Lung (tissue), 17 donors: ENCODE measurements at places on chromosomes 12 and 14. TPM values are rescaled to one million over a fixed set of nuclear protein-coding genes. Genes with fewer than 3 reads are reported as not detected.

GRCh38 chr14:59155886-59156285, 32.6 kb upstream of the DAAM1 start:
- peak; percentile 20 for DNase-seq

DNA sequence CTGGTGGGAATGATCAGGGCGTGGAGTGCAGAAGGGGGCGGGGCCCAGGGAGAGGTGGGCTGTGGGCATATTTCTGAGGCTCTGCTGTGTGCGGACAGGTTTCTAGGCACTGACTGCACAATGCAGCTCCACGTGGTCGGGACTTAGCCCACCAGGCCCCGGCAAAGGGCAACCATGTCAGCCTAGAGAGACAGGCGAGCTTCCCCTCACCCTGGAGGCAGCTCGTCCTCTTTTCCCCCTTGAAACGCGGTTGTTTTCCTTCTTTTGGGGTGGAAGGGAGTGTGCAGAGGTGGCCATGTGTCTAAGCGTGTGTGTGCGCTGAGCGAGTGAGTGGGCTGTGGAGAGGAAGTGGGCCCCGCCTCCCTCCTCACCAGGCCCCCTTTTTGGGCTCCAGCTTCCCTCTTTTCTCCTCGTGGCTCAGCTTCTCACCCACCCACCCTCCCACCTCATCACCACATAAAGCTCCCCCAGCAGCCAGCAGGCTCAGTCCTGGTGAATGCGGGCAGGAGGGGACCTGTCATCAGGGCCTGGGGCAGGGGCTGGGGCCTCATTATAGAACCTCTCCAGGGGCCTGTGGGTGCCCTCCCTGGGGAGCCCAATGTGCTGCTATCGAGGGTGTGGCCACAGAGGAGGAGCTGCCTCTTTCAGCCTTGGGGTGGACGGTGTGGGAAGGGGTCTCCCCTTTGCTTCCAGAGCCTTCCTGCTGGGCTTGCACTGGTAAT, 22.0 kb downstream of the LRTM2 start:
- peak; percentile 8 for DNase-seq

- no peak for DNase-seq
These were observed 45.8 kb downstream of the CRADD start for GRCh38 chr12:93722835-93723567.

GRCh38 chr14:65852689-65853088, 440.2 kb downstream of the FUT8 start:
- DNase-seq = no peak

DNA sequence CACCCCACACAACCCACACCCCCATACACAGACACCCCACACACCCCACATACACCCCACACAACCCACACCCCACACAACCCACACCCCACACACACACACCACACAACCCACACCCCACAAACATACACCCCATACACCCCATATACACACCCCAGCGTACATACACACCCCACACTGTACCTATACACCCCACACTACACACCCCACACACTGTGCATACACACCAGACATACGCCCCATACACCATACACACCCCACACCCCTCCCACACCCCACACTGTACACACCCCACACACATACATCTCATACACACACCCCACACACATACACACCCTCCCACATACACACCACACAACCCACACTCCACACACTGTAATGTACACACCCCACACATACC, 80.2 kb downstream of the NOC4L start:
- no peak for DNase-seq

DNA sequence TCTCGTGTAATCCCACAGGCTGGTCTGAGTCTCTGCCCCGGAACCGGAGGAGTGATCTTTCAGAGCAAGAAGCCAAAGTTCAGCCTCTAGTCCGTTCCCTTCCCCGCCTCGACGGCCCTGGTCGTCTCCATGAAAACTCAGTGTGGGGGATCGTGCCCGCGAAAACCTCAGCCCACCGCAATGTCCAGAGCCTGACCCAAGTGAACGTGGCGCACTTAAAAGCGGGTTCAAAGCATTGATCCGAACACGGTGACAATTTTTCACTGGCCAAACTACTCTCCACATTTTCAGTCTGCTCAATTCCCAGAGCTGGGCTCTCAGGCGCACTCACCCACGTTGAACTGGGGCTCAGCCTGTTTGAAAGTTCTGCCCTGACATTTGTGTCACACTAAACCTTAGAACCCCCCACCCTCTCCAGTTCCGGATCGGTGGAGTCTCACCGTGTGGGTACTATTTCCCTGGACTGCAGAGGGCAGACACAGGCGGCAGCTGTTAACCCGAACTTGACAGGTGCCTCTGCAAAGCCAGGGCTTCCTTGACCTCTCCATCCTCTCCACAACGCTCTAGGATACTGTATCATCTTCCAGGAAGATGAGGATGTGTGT, 886 bp upstream of the PRICKLE1 start:
- peak; percentile 40 for DNase-seq

GRCh38 chr12:9698681-9699080, 29.2 kb downstream of the CLEC2D start:
- DNase-seq = no peak

DNA sequence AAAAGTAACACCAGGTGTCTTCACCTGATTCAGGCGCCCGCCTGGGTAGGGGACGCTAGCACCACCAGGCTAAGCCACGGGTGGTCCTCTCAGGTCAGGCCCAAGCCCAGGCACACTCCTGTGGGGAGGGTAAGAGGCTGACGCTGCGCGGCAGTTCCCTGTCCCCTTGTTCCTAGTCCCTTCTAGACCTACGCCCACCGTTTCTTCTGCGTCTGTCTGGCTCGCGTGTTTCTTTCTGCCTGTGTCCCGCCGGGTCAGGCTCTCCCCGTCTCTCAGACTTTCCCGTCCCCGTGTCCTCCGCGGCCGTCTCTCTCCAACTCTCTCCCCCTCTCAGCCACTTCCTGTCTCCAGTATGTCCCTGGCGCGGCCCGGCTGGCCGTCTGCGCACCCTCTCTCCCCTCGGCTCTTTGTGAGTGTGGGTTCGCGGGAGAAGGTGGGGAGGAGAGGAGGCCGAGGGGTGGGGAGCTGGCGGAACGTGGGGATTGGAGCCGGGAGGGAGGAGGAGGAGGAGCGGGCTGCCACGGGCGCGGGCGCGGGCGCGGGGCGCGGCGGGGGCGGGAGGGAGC, 3.1 kb upstream of the TNS2 start:
- DNase-seq = peak; percentile 93

- DNase-seq = no peak
These were observed 145.5 kb upstream of the CDKN3 start for GRCh38 chr14:54251356-54251755.

GRCh38 chr12:131694116-131694838, 16.6 kb upstream of the SFSWAP start:
- DNase-seq = no peak

The ZNF605 gene
- total RNA-seq = 10.7 TPM

The DENND5B gene
- total RNA-seq = 15.7 TPM

The PTPRR gene
- 0.98 TPM for total RNA-seq

The RFX4 gene
- not detected for total RNA-seq

The IFNG-AS1 gene
- total RNA-seq = 1.2 TPM
